ENCODE measurements at places on chromosomes 16 and 17.

GRCh38 chr17:32143527-32143870 lies 1.2 kb downstream of the RHOT1 start:
- DNase-seq = no peak

DNA sequence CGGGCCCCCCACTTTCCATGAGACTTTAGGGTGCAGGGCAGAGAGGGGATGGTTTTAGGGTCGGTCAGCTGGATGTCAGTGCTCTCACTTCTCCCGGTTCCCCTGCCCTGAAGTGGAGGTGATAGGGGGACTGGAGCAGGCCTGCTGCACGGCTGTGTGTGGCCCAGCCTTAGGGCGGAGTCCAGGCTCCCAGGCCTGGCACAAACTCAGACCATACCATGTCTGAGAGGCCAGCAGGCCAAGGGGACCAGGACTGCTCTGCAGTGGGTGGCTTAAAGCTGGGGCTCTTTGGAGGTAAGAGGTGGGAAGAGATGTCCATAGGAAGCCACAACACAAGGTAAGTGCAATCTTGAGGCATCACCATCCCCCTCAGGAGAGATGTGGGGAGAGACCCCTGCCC lies 8.3 kb downstream of the TFAP4 start:
- peak; percentile 15 for DNase-seq

DNA sequence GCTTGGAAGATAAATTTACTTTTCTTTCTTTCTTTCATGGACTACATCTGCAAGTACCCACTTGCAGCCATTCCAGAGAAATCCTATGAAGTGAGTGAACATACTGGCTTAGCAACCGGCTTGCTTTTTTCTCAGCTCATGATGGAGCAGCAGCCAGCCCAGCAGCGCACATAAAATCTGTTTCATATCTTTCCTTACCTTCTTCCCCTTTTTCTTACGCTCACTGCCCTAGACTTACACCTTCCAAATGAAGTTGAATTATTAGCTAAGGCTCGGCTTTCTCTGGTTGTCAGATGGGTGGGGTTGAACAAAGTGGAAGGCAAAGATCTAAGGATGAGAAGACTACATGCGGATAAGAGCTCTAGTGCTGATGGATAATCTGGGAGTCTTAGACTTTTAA lies 13.9 kb upstream of the ABCA8 start:
- DNase-seq = no peak

GRCh38 chr17:34301986-34302385 lies 16.4 kb downstream of the CCL11 start:
- peak; percentile 65 for DNase-seq

GRCh38 chr17:29596811-29597210 lies 3.9 kb downstream of the ANKRD13B start:
- no peak for DNase-seq

DNA sequence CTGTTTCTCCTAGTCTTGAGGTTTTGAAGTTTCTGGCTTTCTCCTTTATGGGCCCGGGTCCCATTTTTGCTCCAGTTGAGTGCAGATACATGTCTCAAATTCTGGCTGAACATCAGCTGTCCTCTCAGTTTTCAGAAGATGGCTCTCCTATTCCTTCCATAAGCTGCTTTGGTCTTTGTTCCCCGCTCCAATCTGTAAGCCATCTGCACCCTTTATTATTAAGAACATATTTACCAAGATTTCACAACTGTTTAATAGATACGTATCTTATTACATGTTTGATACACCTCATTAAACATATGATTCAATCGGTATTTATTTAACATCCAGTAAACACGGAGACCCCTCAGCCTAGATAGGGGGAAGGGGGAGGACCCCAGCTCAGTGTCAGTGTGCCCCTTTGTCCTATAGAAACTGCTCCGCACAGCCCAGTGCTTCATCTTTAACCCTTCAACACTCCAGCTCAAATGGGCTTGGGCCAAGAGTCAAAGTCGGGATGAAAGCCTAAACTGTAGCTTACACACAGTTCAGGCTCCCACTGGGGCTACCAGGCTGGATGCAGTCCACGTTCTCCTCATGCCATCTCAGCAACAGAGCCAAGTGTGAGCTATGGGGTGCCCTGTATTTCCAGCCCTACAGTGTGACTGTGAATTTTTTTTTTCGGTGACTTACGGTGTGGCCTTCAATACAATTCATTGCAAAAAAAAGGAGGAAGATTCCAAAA lies 166.0 kb upstream of the ZFHX3 start:
- DNase-seq = peak; percentile 52

- peak; percentile 69 for DNase-seq
These were observed 10.2 kb downstream of the PITPNM3 start for GRCh38 chr17:6546069-6546718.

DNA sequence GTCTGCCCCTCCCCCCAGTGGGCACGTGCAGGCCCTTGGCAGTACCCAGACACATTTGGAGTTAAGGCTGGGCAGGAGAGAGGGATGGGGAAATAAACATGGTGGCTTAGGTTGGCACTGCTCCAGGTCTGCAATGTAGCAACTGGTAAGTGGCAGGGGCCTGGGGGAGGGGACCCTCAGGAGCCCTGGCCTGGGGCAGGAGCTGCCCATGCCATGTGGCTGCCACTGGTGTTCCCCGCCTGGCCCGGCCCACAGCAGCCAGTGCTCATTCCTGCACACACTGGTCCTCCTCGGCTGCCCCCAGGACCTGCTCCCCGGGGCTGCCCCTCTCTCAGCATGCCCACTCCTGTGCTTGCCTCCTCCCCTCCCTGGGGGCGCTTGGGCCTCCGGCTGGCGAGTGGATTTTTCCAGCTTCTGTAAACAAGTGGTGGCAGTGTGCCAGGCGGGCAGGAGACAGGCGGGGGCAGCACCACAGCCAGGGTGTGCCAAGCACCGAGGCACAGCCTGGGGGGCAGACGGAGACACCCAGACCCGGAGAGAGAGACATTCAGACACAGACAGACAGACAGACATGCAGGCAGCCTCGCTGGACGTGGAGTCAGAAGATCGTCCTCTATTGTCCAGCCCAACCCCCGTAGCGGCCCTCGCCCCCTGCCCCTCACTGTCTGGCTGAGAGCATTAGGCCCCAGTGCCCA lies 9.4 kb downstream of the THRA start:
- DNase-seq = no peak

DNA sequence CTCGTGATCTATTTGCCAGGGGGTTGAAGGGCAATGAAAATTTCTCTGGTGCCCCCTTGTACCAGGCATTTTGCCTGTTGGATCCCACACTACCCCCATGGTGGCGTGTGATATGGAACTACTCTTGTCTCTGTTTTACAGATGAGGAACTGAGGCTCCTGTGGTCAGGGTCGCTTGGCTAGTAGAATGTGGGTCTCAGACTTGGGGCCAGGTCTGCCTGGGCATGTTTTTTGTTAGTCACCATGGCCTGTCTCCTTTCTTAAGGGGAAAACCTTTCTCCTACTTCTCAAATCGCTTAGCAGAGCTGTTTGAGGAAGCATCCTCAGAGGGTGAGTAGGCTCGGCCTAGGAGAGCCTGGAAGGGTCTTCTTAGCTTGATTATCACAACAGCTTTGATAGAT lies 51.2 kb downstream of the CLEC16A start:
- DNase-seq = no peak

DNA sequence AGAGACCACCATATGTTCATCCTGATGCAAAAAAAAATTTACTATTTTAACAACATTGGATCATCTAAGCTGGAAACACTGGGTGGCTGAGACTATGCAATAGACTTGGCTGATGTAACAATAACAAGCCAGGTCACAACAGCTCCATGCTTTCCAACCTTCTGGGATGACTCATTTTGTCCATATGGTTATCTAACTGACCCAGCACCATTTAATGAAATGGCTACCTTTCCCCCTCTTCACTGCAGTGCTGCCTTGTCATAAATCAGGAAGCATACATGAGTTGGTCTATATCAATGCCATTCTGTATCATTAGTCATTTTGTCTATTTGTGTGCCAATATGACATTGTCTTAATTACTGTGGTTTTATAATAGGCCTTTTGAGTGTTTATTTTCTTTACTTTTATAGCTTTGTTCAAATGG lies 217.6 kb upstream of the KCNJ16 start:
- peak; percentile 88 for DNase-seq

DNA sequence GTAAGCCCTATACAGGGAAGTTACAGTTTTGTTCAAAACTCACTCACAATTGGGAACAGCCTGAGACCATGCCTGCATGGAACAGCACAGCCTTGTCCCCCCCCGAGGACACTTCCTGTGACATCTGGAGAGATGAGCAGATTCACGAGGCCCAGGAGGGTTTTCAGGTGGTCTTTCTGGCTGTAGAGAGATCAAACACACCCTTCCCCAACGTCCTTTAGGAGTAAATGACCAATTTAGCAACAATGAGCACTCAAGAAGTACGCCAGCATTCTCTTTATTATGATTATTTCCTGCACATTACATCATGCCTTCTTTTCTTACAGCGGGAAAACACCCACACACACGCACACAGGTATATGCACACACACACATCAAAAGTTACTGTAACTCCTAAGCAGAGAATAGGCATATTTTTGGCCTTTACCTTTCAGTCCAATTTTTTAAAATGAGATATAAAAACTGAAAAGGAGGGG lies 39.0 kb downstream of the ADCY9 start:
- peak; percentile 32 for DNase-seq

GRCh38 chr17:77750427-77751043 lies 208.0 kb upstream of the TNRC6C start:
- DNase-seq = no peak

DNA sequence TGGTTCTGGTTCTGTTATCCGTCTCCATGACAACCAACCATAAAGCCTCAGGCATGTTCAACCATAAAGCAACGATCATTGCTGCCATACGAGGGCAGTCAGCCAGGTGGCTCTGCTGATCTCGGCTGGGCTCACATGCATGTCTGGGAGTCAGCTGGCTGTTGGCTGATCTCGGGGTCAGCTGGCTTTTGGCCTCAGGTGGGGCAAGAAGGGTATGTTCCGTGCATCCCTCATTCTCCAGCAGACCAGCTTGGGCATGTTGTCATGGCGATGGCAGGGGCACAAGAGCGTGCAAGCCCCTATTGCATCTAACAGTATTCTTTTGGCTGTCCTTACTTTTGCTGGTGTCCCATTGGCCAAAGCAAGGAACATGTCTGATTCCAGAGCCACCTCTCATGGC lies 86.2 kb downstream of the ABCC6 start:
- no peak for DNase-seq

DNA sequence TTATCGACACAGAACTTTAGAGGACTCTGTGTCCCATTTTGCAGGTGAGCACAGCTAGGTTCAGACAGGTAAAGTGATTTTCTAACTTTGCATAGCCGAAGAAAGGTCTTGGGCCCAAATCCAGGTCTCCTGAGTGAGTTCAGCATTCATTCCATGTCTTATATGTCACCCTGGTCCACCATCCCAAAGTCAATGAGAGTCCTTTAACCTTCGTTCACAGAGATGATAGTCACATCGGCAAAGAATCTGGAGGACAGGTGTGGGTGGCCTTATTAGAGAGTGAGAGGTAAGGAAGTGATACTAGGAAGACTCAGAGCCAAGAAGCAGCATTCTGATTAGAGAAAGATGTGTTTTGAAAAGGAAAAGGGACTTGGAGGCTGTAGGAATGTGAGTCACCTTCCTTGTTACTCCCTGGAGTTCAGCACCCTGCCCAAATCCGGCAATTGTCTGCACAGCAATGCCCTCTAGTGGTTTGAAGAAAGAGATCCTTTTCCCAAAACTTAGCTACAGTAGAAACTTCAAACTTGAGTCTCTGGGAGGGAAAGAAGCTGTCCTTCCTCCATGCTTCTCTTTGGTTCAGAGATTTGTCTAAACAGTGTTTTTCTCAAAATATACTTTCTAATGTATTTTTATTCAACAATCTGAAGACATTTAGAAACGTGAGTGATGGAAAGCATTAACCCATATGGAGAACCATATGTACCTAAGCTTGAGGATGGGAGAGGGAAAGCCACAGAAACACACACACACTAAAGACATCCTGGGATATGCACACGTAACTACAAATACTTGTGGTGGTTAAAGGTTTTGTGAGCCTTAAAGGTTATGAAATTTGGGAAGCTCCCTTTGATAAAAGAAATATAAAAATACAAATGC lies 96.4 kb upstream of the SHISA6 start:
- peak; percentile 22 for DNase-seq

DNA sequence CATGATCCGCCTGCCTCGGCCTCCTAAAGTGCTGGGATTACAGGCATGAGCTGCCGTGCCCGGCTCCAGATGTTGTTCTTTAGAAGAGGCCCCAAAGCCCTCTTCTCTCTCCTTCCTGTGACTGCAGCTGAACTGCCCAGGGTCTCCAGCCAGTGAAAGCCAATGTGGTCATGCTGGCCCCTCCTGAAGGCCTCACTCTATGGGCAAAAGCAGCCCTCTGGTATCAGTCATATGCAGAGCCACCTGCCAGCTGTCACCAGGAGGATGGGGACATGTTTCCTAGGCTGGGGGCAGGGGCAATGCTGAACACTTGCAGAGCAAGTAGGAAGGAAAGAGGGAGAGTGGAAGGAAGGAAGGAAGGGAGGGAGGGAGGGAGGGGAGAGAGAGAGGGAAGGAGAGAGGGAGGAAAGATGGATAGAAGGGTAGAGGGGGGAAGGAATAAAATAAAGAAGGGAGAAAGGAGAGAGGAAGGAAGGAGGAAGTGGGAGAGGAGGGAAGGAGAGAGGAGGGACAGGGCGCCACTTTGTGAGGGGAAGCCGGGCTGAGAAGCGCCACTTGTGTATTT lies 36.0 kb downstream of the SOCS3 start:
- no peak for DNase-seq

DNA sequence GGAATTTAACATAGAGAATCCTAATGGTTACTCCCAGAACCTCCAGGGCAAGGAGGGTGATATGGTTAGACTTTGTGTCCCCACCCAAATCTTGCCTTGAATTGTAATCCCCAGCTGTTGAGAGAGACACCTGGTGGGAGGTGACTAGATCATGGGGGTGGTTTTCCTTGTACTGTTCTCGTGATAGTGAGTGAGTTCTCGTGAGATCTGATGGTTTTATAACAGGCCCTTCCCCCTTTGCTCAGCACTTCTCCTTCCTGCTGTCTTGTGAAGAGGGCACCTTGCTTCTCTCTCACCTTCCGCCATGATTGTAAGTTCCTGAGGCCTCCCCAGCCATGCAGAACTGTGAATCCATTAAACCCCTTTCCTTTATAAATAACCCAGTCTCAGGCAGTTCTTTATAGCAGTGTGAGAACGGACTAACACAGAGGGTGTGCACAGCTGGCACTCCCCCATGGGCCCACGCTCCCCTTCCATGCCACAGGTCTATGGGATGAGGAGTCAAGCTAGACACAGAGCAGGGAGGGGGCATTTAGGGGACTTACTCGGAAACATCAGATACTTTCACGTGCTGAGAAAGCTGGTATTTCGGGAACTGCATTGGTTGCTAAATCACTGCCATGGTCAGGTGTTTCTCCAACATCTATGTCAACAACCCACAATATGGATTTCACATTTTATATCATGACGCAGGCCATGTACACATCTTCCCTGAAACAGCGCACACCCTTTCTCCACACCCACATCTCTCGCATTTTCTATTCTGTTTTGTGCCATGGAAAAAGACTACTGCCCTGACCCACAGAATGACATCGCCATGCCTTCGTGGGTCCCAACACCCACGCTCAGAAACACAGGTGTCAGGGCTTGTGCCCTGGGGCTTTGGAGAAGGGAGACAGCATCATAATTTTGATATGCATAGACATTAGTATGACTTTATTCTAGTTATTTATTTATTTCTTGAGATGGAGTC lies 199.1 kb upstream of the GSE1 start:
- no peak for DNase-seq

- DNase-seq = no peak
These were observed 350.1 kb upstream of the TNRC6C start for GRCh38 chr17:77608431-77608830.
